Renal cortex interstitium (tissue), 15 donors: ENCODE measurements at places on chromosomes 5 and 9. TPM values are rescaled to one million over a fixed set of nuclear protein-coding genes. Genes with fewer than 3 reads are reported as not detected.

GRCh38 chr5:77167695-77168121 lies 42.8 kb upstream of the PDE8B start:
- DNase-seq: peak; percentile 17

- DNase-seq: no peak
These were observed 138.8 kb downstream of the LIFR start for GRCh38 chr5:38417658-38418017.

DNA sequence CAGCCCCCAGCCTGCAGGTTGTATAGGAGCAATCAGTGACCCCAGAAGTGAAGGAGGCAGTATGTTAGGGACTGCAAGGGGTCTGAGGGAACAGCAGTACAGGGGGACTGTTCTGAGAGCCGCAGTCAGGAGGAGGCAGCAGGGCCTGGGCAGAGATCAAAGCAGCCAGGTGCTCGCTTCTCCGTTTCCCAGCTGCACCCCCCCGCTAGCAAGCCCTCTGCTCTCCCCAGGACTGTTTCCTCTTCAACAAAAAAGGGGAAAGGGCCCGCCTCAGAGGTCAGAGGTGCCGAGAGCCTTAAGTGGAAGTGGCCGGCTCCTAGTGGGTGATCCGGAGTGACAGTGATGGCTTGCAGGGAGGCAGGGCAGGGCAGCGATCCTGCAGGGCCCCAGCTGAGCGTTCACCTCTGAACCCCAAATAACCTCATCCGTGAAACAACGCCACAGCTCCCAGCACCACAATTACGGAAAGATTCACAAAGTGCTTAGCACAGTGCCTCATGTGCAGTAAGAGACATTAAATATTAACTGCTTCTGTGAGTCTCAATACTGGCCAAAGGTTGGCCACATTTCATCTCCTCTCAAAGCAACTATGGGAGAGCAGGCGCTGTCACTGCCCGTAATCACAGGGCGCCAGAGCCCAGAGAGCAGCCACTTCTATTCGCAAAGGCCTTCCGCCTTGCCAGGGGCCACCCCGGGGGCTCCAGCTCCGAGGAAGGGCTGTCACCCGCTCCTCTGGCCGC lies 8.0 kb downstream of the CLPTM1L start:
- no peak for DNase-seq

GRCh38 chr5:115079924-115080623 lies 89.6 kb downstream of the TRIM36 start:
- DNase-seq: no peak

DNA sequence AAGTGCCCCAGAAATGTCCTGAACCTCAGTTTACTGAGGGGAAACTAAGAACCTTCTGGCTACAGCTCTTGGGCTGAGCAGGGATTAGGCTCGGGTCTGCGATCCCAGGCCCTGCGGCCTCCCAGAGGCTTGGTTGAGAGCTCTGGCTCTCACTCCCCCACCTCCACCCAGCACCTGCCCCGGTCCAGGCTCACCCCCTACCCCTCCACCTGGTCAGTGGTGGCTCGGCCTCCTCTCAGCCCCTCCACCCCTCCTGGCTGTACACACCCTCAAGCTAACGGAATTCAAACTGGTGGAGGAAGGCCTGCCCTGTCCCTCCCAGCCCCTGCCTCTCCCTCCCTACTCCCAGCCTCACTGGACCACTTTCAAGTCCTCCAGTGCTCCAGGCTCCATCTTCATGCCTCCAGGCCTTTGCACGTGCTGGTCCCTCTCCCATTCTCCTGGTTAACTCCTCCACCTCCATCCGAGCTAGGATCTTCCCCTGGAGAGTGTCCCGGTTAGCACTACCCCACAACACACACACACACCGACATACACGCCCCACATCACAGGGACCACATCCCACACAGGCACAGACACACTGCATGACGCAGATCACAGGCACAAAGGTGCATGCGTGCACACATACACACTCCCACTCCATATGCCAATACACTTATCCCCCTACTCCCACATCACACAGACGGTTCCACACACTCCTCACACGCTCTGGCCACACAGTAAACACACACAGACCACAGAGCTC lies 130.9 kb downstream of the C9orf50 start:
- no peak for DNase-seq

DNA sequence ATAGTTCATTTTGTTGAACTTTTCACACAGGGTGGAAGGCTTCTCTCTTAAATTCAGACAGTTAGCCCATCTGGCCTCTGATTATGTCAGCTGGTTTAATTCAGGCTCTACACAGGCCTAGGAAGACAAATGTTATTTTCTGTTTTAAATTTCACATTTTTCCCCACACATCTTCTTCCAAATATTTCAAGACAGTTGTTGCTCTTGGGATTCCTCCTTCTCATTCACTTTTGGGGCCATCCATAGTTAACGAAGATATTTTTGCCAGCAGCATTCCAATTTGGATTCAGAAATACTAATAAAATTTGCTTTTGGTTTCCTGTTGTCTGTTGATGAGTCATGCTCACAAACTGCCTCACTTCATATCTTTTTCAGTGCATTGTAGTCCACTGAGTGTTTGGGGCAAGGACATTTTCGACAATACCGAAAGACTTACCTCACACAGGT lies 475.4 kb downstream of the DMAC1 start:
- DNase-seq: no peak

GCNT4 gene
- polyA plus RNA-seq: 15.6 TPM

ATOSB gene
- 11.1 TPM for polyA plus RNA-seq

ZNF883 gene
- 7.8 TPM for polyA plus RNA-seq
